ENCODE measurements at places on chromosomes 16 and 17. TPM values are rescaled to one million over a fixed set of nuclear protein-coding genes. Genes with fewer than 3 reads are reported as not detected.

DNA sequence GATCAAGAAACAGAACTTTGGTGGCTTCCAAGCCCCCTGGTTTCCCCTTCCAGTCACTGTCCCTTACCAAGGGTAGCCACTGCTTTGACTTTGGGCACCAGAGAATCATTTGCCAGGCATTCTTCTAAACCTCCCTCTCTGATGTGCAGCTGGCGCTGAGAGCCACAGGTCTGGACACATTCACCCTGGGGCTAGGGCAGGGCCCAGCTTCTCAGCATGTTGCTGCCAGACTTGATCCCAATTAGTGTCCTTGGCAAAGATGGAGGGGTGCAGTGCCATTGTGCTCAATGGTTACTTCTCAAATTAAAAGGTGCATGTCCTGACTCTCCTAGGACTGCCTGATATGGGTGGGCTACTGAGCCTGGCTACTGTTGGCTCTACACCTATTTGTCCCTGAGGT, 7.6 kb upstream of the SLC47A2 start:
- H3K4me3 ChIP-seq = no peak overlapping the region
- H3K4me1 ChIP-seq = peaks cover 34% of the 10 kb centered on the region
- H3K27ac ChIP-seq = no peak overlapping the region
- no peaks in the 10 kb centered on the region for H3K27me3 ChIP-seq
- H3K36me3 ChIP-seq = no peaks in the 10 kb centered on the region

DNA sequence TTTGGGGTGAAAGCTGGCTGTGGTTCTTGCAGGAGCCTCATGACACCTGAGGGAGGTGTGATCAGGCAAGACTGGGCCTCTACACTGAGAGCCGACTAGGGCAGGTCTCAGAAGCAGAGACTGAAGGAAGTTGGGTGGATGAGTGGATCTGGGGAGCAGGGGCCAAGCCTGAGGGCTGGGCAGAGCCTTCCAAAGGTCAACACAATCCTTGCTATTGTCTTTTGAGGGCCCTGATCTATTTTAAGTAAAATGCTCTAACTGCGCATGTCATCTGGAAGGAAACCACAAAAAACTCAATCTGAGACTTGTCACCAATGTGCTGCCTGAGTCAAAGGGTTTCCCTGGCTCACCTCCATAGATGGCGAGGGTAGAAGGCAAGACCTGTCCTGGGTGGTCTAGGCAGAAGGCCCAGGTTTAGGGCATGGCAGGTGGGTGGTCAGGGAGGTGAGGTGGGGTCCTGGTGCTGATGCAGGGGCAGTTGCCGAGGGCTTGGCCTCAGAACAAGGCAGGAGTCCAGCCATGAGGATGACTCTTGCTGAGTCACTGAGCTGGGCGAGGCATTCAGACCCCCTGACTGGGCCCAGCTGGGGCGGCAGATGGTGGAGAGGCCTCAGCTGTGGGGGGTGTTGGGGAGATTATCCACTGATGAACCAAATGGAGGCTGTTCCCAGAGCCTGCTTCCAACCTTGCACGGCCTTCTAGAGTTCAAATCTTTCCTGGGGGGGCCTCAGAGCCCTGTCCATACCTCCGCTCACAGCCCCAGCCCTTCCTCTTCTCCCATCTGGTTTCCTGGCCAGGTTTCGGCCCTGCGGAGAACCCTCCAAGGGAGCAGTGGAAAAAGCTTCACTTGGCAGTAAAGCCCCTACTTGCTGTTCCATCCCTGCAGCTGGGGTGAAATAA, 5.1 kb downstream of the MVP start:
- peak overlapping the region; percentile 94 for H3K27ac ChIP-seq
- H3K4me3 ChIP-seq = peak overlapping the region; percentile 34
- peaks cover 52% of the 10 kb centered on the region for H3K4me1 ChIP-seq
- H3K27me3 ChIP-seq = no peaks in the 10 kb centered on the region
- peak; percentile 70 for DNase-seq
- no peaks in the 10 kb centered on the region for H3K36me3 ChIP-seq

- H3K36me3 ChIP-seq = no peaks in the 10 kb centered on the region
- H3K27ac ChIP-seq = peak overlapping the region; percentile 87
- DNase-seq = no peak
- H3K4me1 ChIP-seq = peaks cover 9% of the 10 kb centered on the region
Measured at GRCh38 chr17:42929497-42929844, 28.9 kb downstream of the G6PC1 start.

DNA sequence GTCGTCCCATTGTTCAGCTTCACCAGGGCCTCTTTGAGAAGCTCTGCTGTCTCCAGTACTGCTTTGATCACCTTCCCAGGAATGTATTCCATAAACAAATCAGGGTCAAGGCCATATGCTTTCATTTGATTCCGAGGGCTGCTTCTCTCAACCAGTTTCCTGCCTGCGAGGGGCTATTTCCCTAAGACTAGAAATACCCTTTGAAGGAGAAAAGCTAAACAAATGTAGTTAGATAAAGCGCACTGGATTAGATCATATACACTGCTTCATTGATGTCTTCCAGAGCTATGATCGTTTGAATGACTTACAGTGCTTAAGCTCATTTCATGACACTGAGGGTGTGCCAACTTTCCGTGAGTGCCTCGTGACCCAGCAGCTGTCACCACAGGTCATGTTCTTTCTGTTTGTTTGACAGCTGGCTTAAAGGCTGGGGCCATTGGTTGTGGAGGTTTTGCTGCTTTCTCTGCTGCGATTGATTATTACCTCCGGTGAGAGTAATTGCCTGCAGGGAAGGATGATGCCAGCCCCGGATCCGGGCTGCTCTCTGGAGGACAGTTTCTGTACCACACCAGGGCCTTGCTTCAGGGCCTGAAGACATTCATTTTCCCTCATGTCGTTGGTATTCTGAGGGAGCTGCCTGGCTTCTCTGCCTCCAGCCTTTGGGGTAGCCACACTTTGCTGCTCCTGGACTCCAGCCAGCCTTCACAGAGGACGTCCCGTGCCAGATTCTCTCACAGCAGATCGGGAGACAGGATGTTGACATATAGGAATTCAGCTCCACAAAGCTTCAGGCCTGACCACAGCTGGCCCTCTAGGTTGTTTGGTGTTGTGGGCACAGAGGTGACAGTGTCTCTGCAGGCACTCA, 3.9 kb downstream of the TIMM22 start:
- no peak for DNase-seq
- H3K27me3 ChIP-seq = no peaks in the 10 kb centered on the region

The PRCD gene
- 0.86 TPM for total RNA-seq

DNA sequence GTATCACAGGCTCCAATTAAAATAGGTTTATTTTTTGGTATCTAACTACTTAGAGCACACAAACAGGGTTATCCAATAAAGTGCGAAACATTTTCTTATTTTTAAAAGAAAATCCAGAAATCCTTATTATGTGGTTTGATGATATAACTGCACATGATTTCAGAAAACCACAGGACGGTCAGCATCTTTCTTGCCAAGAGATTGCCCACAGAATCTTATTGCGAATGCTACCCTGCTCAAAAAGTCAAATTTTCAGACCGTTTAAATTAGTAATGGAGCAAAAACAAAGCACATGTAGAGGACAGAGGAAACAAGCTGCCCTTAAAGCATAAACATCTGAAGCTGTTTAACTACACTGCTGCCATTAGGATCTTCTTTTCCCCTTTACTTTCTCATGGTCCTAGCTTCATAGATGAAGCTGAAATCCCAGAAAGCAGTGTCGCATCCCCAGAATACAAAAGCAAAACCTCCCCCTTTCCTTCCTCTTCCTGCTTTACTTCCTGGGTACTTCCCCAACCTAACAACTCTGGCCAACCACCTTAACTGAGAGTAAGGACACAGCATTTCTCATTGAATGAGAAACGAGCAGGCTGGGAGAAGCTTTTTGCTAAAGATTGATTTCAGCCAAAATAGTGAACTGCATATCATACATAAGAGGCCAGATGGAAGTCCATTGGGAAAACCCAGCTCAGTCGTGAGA, 43.7 kb downstream of the CMTM4 start:
- no peak overlapping the region for H3K27ac ChIP-seq
- no peaks in the 10 kb centered on the region for H3K36me3 ChIP-seq
- H3K4me3 ChIP-seq = no peak overlapping the region
- DNase-seq = no peak
- no peaks in the 10 kb centered on the region for H3K27me3 ChIP-seq
